Mesendoderm (in vitro differentiated cells): ENCODE measurements at places on chromosomes 7 and 10.

DNA sequence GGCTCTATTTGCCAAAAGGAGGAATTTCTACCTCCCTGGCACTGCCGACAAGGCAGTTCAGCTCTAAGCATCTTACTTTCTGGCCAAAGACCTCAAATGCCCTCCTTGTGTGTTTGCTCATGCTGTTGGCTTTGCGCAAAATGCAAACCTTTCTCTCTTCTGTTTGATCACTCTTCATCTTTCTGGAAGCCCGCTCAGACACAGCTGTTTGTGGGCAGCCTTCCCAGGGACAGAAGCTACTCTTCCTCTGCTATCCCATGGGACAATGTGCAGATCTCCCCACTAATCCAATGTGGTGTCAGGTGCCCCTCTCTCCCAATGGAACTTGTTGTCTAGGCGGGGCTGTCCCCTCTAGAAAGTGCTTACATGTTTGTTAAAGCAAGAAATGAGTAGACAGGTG, 278.7 kb downstream of the CCSER2 start:
- DNase-seq: no peak

- no peak for DNase-seq
These were observed 11.6 kb downstream of the SEC23IP start for GRCh38 chr10:119903946-119904666.

- DNase-seq: no peak
These were observed 4.1 kb downstream of the PIP4K2A start for GRCh38 chr10:22710139-22710745.

GRCh38 chr7:148700661-148701064, 2.0 kb downstream of the CUL1 start:
- peak; percentile 39 for DNase-seq

DNA sequence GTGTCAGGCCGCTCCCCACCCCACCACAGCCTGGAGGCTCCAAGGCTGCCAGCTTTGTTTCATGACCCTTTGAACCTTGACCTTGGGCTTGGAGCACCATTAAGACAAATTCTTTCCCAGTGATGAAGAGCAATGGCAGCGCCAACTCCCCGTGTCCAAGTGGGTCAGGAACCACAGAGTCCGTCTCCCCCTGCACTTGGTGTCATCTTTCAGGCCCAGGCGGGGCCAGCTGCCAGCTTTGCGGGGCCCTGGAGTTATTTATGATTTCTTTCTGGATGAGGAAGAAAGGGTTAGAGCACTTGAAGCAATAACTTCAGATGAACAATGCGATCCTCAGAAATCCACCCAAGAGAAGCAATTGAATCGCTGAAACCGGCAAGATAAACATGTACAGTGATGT, 110.8 kb downstream of the MYL10 start:
- no peak for DNase-seq

GRCh38 chr7:79789584-79790345, 336.3 kb upstream of the MAGI2 start:
- DNase-seq: no peak

- DNase-seq: no peak
These were observed 1.3 kb upstream of the SAMD8 start for GRCh38 chr10:75110006-75110632.

DNA sequence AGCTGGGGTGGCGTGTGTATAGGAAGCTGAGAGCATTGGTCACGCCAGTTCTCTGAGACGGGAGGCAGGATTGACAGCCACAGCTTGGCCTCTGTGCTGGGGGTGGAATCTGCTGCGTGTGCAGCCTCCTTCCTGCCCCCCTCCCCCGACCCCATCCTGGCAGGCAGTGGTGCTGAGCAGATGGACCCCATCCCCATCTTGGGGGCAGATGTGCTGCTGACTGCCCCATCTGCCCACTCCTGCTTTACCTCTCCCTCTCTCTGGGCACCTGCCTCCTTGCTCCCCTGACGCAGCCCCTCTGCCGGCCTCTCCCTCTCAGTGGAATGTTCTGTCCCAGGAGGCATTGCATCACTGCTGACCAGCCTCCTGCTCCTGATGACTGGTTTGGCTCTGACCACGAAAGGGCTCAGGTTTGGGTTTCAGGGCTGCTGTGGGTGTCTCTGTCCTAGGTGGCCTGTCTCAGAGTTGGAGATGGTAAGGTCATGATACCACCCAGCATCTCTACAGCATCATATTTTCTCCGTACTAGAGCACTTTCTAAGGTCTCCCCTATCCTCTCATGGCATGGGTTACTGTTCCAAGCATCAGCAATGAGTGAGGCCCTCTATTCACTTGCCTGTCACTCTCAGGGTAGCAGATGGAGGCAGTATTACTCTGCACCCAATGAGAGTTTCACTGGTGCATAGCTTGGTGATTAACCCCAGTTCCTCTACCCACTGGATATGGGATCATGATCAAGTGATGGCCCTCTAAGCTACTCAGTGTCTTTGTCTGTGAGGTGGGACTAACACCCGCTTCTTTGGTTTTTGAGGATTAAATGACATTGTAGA, 81.9 kb downstream of the RBM20 start:
- peak; percentile 53 for DNase-seq

DNA sequence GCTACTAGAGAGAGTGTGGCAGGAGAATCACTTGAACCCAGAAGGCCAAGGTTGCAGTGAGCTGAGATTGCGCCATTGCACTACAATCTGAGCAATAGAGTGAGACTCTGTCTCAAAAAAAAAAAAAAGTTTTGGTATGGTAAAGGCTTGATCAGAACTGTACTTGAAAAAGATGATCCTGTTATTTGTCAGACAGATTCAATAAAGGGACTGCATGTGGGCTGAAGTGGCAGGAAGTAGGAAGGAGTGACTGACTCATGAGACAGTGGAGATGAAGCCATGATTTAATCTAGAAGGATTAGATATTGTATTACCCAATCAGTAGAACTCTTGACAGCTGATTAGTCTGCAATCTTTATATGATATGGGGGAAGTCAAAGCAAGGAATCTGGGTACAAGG, 2.7 kb upstream of the TMEM254 start:
- DNase-seq: peak; percentile 39

DNA sequence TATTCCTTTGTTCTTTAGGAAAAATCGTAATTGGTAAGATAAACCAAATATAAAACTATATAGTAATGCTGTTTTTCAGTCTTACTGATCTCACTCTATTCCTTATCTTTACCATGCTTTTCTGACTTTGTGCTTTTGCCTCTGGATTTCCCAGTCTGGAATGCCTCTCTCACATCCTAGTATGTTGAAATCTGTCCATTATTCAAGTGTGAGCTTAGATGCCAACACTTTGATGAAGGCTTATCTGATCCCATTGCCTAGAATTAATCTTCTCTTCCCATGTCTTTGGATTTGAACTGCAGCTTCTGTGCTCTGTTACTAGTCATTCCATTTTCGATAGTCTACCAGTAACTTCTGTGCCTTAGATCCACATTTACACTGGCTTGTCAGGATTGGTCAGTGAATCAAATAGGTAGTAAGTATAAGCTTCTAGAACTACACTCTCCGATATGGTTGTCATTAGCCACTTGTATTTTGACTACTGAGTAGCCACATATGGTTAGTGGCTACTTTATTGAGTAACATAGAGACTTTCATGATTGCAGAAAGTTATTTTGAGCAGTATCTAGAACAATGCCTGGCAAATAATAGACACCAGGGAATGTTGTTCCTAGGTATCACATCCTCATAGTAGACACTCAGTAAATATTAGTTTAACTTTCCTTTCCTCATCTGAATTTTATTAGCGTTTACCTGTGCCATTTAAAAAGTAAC, 92.9 kb downstream of the BMPR1A start:
- no peak for DNase-seq

DNA sequence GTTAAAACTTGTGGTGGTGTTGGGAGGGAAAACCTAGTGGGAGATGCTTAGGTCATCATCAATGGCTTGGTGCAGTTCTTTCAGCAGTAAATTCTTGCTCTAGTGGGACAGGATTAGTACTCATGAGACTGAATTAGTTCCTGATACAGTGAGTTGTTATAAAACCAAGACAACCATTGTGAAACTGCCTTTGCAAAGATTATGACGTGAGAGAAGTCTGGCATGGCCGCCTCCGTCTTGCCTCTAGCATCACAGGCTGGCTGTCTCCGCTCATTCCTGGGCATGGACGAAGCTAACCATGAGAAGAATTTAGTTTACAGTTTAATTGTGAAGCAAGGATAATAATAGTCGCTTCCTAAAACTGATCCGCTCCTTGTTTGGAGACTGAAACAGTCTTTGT, 186.4 kb downstream of the KIF20B start:
- no peak for DNase-seq

DNA sequence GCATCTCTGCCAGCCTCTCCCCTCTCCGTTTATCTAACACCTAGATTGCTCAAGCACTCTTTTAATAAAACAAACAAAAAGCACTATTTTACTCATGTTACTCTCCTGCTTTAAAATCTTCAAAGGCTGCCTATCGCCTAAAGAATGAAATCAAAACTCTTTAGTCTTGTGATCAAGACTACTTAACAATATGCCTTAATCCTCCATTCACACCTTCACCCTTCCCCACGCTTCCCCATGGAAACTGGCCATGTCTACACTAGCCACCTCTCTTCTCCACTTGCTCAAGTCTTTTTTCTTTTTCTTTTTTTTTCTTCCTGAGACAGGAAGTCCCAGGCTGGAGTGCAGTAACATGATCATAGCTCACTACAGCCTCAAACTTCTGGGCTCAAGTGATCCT, 47.8 kb upstream of the TMEM213 start:
- no peak for DNase-seq

- DNase-seq: no peak
These were observed 21.4 kb downstream of the SVOPL start for GRCh38 chr7:138679793-138680192.

DNA sequence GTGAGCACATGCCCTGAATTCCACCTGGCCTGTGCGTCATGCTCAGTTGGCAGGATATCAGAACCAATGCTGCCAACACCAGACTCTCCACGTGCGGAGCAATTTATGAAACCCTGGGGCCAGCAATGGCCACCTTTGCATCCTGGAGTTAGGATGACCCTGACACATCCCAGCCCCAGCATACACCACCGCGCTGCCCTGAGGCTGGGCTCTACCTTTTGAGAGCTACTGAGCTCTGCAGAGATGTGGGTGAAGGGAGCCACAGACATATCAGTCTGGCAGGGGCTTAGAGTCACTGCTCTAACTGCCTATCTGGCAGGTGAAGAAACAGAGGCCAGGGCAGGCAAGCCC, 41.9 kb downstream of the SYPL1 start:
- no peak for DNase-seq

DNA sequence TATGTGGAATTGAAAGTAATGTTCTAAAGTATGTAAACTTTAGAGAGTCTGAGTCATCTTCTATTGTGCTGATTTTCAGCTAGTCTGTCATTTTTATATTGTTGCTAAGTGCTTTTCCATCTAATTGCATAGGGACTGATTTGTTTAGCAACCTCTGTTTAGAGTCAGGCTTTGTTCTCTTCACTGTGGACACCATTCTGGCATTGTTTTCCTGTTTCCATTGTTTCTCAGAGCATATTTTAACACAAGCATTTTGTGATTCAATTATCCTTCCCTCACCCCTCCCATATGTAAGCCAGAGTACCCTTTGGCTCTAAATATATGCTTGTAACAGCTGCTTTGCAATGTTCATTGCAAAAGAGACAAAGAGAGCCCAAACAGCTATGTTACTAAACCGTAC, 748.4 kb upstream of the PHF14 start:
- no peak for DNase-seq

GRCh38 chr10:3926675-3927525, 141.9 kb upstream of the KLF6 start:
- DNase-seq: peak; percentile 68

GRCh38 chr10:1206101-1206500, 149.9 kb downstream of the WDR37 start:
- no peak for DNase-seq

DNA sequence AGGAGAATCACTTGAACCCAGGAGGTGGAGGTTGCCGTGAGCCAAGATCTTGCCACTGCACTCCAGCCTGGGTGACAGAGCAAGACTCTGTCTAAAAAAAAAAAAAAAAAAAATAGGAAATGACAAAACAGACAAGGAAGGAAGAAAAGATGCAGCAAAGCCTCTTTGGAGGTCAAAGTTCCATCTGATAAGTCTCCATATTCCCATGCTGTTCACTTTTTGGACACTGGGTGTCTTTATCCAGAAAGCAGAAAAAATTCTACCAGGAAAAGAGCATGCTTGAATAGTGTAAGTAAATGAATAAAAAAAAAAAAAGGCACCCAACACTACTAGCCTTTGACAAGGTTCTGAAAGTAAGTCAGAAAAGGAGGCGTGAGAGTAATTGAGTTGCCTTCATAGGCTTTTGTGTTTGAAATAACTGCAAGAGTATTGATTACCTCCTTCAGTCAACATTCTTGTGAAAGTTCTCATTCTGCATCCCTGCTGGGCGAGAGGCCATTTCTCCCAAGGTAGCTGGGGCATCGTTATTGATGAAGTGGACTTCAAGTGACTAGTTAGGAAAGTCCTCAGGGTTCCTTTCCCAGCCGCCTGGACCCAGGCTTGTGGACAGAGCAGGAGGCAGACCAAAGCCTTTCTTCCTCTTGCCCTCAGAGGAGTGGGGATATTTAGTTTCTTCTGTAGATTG, 133.3 kb upstream of the KIF5B start:
- peak; percentile 39 for DNase-seq

DNA sequence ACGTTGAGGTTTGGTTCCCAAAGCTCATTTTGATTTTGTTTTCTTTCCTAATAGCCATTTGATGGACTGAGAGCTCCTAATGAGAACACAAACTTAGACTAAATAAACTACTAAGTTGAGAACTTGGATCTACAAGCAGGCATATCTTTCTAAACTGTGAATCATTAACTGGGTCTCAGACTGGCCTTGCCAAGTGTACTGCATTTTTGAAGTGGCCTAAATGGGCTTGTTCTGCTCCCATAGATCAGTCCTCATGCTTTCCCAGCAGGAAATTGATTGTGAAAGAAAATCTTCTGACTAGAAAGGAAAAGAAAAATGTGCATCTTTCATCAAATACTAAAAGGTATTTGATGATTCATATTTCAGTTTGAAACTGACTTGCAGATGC, 46.7 kb upstream of the RBM33 start:
- no peak for DNase-seq

DNA sequence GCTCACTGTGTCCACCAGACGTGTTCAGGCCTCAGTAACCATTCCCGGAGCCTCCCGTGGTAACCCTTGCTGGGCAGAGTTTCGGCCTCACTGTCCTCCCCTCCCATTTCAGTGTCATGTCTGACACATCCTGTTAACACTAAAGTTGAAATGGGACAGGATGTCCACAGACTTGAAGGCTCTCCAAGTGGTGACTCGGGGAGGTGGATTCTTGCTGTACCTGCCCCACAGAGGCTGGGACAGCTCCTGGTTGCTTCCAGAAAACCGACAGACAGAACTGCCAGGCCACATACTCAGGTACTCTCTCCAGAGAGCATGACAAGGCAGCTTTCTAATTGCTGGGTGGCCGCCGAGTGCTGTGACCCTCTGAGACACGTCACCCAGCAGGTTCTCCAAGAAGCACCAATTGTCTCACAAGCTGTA, 17.9 kb upstream of the CYTH3 start:
- no peak for DNase-seq
